ENCODE measurements at places on chromosomes 11 and 22. TPM values are rescaled to one million over a fixed set of nuclear protein-coding genes. Genes with fewer than 3 reads are reported as not detected.

Gene EIF3D
- 201 TPM for total RNA-seq

Gene UBQLN3
- not detected for total RNA-seq

Gene DENND6B
- 2.8 TPM for total RNA-seq

Gene NF2
- 59.1 TPM for total RNA-seq

Gene NPAT
- 35.3 TPM for total RNA-seq

Gene ART1
- not detected for total RNA-seq

All from T-helper 1 cell treated with Interleukin-12 subunit alpha and Interleukin-12 subunit beta and Interleukin-4 antibody, amounts not matched to agents 30 ng/mL and 1 ng/mL, for 36 hours (primary cell).